ENCODE measurements at places on chromosomes 7 and 10. TPM values are rescaled to one million over a fixed set of nuclear protein-coding genes. Genes with fewer than 3 reads are reported as not detected.

Gene TAS2R4
- total RNA-seq = 0.85 TPM

Gene RSPH10B
- total RNA-seq = 0.07 TPM

Gene FRAT1
- total RNA-seq = 3.2 TPM

Gene PLPP4
- 5.2 TPM for total RNA-seq

Gene MACROH2A2
- 0.59 TPM for total RNA-seq
